Activated T-helper 1 cell treated with anti-CD3 and anti-CD28 coated beads, Interleukin-2, amount 50 U/mL, for 16 hours (primary cell): ENCODE measurements at places on chromosomes 3 and 15.

GRCh38 chr3:150898046-150898754 lies 7.0 kb downstream of the MINDY4B start:
- no peak for DNase-seq

GRCh38 chr3:186152361-186152798 lies 43.5 kb upstream of the ETV5 start:
- DNase-seq, result no peak

- DNase-seq, result no peak
Observed at GRCh38 chr3:174329321-174329720, 529.8 kb upstream of the NAALADL2 start.

DNA sequence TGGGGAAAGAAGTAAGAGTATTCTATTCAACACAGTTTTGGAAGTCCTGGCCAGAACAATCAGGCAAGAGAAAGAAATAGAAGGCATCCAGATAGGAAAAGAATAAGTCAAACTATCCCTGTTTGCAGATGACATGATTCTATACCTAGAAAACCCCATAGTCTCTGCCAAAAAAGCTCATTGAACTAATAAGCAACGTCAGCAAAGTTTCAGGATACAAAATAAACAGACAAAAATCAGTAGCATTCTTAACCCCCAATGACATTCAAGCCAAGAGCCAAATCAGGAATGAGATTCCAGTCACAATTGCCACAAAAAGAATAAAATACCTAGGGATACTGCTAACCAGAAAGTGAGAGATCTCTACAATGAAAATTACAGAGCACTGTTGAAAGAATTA lies 99.4 kb upstream of the MITF start:
- DNase-seq, result no peak

DNA sequence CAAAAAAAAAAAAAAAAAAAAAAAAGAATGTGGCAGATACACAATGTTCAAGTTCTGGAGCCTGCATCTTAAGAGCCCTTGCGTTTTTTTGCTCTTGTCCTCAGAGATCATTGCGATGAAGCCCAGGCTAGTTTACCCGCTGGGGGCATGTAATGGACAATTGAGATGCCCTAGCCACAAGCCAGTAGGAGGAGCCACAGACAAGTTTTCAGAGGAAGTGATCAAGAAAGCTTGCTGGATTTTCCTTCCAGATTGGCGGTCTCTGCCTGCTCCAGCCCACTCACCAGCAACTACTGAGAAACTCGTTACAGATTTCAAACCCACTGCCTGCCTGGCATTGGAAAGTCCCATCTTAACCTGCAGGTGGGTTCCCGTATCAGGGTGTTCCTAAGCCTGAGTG lies 192.1 kb upstream of the EOMES start:
- DNase-seq, result no peak

DNA sequence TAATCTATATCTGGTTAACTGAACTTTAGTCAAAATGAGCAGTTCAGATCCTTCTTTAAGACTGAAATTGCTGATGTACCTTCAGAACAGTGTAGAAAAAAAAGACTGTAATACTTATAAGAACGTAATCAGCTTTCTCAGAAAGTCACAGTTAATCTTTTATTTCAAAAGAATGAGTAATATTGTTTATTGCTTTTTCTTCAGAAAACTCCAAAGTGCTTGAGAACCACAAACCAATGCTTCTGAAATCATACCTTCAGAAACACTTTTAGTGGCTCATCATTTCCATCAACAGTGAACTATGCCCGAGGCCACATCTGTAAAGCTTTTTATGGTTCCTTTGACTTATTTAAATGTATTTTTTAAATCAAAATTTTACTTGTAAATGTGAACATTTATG lies 33.3 kb upstream of the CLASP2 start:
- DNase-seq, result no peak

- no peak for DNase-seq
Observed at GRCh38 chr3:11566916-11567315, 76.8 kb downstream of the VGLL4 start.

GRCh38 chr3:67018105-67018788 lies 20.1 kb downstream of the KBTBD8 start:
- DNase-seq, result no peak

- DNase-seq, result no peak
Observed at GRCh38 chr3:24302396-24302795, 192.3 kb downstream of the THRB start.

- DNase-seq, result no peak
Observed at GRCh38 chr3:4947028-4947427, 32.2 kb upstream of the BHLHE40 start.

- no peak for DNase-seq
Observed at GRCh38 chr3:62361824-62362223, 11.5 kb downstream of the FEZF2 start.

DNA sequence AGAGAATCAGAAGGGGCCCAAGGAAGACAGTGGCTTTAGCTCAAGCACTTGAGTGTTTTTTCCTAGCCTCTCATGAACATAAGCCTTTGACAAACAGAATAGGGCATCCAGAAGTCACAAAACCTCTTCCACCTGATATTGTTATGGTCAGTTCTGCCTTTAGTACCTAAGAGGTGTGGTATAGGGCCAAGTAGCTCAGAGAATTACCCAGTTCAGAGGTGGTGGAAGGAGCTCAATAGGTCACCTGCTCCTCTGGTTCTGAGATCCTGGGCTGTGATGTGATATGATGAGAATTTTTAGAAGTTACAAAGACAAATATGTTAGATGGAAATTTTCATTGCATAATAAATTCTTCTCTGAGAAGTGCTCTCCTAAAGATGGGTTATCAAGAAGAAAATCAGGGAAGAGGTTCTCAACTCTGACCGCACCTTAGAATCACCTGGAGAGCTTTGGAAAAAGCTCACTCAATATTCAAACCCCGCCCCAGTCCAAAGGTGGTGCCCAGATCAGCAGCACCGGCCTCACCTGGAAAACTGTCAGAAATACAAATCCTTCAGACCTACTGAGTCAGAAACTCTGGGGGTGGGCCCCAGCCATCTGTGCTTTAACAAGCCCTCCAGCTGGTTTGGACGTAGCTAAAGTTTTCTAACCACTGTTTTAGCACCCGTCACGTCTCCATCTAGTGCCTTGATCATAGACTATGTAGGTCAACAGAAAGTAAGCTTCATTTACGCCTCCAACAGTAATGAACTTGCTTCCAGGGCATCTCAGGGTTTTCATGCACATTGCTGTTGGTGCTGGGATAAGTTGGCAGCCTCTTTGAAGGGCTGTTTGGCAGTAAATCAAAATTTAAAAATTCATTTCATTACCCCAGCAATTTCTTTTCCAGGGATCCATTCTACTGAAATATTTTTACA lies 101.3 kb downstream of the MYH15 start:
- DNase-seq, result no peak

GRCh38 chr15:23069496-23070166 lies 30.3 kb upstream of the TUBGCP5 start:
- DNase-seq, result no peak

DNA sequence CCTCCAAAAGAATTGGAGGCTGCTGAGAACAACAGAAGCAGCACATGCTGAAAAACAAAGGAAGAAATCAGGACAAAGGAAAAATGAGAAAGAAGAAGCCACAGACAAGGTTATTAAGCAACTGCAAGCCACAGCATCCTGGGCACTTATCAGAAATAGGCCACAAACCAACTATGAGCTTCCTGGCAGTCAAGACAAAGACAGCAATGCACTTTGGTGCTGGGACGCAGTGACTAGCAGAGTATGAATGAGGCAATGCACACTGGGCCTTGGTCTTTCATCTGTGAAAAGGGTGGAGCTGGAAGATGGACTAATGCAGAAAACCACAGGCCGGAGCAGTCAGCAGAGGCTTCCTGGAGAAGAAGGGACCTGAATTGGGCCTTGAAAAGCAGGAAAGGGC lies 56.0 kb upstream of the LINGO1 start:
- no peak for DNase-seq

- DNase-seq, result no peak
Observed at GRCh38 chr15:63022663-63023062, 19.9 kb upstream of the TPM1 start.

- DNase-seq, result no peak
Observed at GRCh38 chr15:74752011-74752410, 3.4 kb downstream of the CYP1A2 start.

GRCh38 chr3:64108231-64108630 lies 84.9 kb upstream of the PSMD6 start:
- DNase-seq, result no peak

DNA sequence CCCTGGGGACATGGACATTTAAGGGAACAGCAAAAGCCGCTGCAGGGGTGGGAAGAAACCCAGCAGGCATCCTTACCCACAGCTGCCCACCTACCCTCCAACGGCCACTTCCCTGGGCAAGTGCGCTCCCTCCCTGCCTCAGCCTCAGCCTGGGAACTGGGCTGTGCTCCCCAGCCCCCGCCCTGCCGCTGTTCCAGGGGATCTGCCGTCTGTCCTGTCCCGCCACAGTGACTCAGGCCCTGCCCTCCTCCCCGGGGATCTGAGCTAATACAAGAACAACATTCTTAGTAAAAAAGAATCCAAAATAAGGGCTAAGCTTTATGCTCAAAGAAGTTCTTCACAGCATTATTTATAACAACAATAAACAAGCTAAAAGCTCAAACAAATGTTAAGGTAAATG lies 7.4 kb upstream of the IQSEC1 start:
- DNase-seq, result no peak

DNA sequence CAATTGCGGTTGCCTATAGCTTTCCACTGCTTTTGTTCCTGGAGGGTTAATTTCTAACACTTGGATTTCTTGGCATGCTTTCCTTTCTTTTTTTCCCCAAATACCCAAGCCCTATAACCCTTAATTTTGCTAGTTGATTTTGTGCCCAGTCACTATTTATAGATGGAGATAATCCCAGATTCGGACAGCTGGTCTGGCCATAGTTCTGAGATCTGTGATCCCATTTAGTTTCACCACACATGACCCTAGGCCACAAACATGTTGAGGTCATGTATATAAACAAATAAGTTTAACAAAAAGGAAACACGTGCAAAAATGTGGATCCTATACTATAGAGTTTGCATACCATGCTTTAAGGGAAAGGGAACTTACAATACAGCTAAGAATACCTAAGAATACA lies 111.4 kb downstream of the ZMAT3 start:
- DNase-seq, result no peak
